Left renal pelvis (tissue), 4 donors: ENCODE measurements at places on chromosomes 4 and X. TPM values are rescaled to one million over a fixed set of nuclear protein-coding genes. Genes with fewer than 3 reads are reported as not detected.

EOLA2 gene
- 35.7 TPM for polyA plus RNA-seq

ART3 gene
- polyA plus RNA-seq: 0.27 TPM

DMRTC1 gene
- polyA plus RNA-seq: 0.19 TPM

DNA sequence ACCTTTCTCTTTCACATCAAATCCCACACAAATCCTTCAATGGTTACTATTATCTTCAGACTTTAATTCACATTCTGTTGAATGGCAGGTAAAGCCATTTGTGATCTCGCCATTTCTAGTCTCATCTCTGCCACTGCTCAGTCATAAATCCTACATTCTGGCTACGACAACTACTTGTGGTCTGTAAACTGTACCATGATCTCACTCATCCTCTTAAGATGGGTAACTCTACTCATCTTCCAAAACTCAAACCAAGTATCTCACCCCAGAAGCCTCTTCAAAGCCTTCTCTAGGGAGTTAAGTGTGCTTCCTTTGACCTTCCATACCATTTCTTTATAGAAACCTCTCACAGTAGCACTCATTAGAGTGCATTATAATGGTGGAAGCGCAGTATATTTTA lies 101.8 kb downstream of the NEK1 start:
- no peak for DNase-seq

DNA sequence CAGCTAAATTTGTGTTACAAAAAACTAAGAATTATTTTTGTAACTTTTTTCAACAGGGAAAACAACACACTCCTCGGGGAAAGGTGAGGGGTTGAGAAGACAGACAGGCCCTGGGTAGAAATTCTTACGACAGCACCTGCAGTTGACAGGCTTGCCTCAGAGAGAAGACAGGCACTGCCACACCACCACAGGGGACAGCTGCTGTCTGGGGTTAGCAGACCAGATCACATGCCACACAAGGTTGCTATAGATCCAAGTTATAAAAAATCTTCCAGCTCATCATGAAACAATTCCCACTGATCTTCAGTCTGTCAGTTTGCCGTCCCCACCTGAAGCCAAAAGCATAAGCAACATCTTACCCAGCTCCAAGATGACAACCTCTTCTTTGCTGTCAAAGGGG lies 143.2 kb upstream of the ZCCHC13 start:
- DNase-seq: no peak

DNA sequence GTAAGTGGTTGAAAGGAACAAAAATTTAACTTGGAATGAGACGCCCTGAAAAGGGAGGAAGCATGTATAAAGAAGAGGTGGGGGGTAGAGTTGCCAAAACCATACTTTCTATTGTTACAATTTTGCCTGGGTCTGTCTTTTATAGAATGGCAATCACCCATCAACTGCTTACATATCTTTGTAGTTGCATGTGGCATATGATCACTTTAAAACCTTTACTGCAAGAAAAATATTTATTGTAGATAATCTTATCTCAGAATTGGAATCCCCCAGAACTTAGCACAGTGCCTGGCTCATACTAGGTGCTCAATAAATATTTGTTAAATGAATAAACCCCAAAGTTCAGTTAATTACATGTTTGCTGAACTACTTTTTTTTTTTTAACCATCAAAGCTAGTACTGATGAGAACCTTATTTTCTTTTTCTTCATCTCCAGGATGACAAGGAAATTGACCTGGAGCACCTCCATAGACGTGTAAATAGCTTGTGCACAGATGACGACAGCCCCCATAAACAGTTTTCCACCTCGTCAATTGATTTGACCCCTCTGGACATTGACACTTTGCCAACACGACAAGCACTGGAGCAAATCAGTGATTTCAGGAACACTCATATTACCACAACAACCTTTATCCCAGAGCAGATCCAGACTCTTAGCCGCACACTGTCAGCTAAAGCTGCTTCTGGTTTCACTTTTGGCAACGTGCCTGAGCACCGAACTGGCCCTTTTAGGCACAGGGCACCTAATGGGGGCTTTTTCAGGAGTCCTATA lies 56.7 kb upstream of the ATOH1 start:
- DNase-seq: no peak

DNA sequence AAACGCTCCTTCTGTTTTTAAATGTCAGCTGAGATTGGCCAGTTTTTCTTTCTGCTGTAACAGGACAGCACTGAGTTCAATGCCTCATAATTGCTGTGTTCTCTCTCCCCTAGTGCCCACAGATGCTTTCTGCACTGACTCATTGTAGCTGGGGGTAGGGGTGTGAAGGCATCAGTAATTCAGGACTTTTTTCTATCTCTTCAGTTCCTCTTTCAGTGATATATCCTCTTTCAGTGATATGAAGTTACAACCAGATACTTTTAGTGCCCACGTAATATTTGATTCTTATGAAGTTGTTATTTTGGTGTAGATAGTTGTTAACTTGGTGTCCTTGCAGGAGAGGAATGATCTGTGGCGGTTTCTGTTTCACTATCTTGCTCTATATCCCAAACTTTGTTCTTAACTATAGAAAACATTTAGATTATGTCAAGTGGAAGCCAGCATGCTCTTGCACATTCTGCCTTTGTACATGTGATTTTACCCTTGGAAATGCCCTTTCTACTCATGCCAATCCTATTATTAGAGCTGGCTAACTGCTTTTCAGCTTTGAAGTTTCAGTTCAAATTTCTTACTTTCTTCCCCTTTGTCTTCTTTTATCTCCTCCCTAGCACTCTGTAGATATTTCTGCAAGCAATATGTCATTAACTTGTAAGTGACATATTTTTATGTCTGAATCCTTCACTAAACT lies 1258.4 kb downstream of the FAM133A start:
- DNase-seq: no peak

- no peak for DNase-seq
Measured at GRCh38 chr4:1218634-1219565, 30.0 kb downstream of the CTBP1 start.

GRCh38 chrX:72394518-72395170 lies 88.9 kb upstream of the CITED1 start:
- no peak for DNase-seq

DNA sequence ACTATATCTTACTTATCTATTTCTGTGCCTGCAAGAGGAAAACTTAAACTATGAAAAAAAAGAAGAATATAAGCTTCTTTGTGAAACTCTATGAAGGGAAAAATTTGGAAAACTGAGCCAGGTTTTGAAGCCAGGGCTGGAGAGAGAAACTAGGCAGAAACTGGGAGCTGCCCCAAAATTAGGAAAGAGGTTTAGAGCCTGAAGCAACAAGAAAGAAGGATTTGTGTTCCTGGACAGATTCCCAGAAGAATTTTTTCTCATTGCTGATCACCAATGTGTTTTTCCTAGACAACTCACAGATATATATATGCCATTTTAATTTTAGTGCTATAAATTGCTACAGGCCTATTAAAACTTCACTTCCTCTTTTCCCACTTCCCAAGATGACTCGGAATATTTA lies 245.0 kb upstream of the GEMIN8 start:
- no peak for DNase-seq

DNA sequence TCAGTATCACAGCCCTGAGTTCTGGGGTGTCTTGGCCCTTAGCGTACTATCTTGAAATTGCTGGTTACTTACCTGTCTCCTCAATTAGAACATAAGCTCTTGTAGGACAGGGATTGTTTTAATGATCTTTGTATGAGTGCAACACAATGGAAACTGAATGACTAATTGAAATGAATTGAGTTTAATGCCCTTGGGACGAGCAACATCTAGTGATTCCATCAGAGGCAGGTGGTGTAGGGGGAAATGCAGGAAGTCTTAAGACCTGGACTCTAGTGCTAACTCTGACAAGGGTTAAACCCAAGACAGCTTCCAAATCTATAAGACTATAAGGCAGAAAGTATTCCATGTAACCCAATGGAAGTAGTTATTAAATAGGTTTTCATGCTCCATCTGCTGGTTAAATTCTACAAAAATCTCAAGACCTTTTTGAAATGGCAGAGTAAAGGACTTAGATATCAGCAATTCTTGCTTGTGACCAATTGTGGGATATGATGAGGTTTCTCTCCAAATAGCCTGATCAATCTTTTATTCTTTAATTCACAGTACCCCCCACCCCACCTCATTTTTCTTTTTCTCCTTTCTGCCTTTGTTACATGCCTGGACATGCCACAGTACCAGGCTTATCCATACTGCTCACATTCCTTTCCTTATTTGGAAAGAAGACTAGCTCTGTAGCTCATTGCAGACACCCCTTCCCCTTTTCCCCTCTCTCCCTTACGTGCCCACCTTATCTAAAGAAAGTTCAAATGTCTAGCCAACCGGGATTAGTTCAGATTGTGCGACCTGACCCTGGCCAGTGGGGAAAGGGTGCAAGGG lies 340.8 kb downstream of the PAPSS1 start:
- DNase-seq: no peak

GRCh38 chr4:99807666-99808065 lies 9.0 kb upstream of the DAPP1 start:
- no peak for DNase-seq
